Hair follicular keratinocyte (primary cell): ENCODE measurements at places on chromosomes 7 and 10. TPM values are rescaled to one million over a fixed set of nuclear protein-coding genes. Genes with fewer than 3 reads are reported as not detected.

Gene BTBD16
- 0.15 and 0.47 TPM in 2 replicates for total RNA-seq

Gene ITGA8
- 0.04 TPM in 1 of 2 replicates, not detected in the other for total RNA-seq

Gene GRID2IP
- 0.16 TPM in 1 of 2 replicates, not detected in the other for total RNA-seq

Gene LAMTOR4
- 135 and 222 TPM in 2 replicates for total RNA-seq

Gene MYO1G
- total RNA-seq, result 0.08 TPM in 1 of 2 replicates, not detected in the other
